ENCODE measurements at places on chromosomes 7 and 10. TPM values are rescaled to one million over a fixed set of nuclear protein-coding genes. Genes with fewer than 3 reads are reported as not detected.

The CFAP43 gene
- total RNA-seq: 38.7 TPM

The TCAF2 gene
- total RNA-seq: 1.1 TPM

The RAB19 gene
- not detected for total RNA-seq

DNA sequence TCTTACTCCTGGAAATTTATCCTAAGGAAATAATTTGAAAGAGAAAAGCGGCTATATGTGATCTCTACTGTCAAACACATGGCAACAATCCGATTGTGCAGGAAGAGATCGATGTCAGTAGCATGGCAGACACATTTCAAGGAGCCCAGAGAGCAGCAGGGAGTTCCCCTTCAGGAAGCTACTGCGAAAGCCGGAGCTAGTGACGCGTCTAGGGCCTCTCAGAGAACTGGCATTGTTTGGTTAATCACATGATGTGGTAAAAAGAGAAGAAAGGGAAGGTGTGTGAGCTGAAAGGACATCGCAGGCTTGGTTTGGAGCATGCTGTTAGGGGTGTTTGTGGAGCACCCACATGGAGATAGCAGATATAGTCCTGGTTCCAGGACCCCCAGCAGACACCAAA lies 74.9 kb downstream of the BEND7 start:
- ATAC-seq: no peak

- peak; percentile 77 for ATAC-seq
These were observed 578.6 kb upstream of the GALNT17 start for GRCh38 chr7:70553364-70553763.

- no peak for ATAC-seq
These were observed 15.8 kb downstream of the PLAC9 start for GRCh38 chr10:80148166-80148805.

- no peak for ATAC-seq
These were observed 46.9 kb downstream of the ZNRF2 start for GRCh38 chr7:30331338-30331737.

All from motor neuron (in vitro differentiated cells).